GM19239 (cell line): ENCODE measurements at places on chromosomes 11 and 22.

GRCh38 chr11:34481307-34481706 is 32.3 kb downstream of the ELF5 start:
- no peak for DNase-seq

DNA sequence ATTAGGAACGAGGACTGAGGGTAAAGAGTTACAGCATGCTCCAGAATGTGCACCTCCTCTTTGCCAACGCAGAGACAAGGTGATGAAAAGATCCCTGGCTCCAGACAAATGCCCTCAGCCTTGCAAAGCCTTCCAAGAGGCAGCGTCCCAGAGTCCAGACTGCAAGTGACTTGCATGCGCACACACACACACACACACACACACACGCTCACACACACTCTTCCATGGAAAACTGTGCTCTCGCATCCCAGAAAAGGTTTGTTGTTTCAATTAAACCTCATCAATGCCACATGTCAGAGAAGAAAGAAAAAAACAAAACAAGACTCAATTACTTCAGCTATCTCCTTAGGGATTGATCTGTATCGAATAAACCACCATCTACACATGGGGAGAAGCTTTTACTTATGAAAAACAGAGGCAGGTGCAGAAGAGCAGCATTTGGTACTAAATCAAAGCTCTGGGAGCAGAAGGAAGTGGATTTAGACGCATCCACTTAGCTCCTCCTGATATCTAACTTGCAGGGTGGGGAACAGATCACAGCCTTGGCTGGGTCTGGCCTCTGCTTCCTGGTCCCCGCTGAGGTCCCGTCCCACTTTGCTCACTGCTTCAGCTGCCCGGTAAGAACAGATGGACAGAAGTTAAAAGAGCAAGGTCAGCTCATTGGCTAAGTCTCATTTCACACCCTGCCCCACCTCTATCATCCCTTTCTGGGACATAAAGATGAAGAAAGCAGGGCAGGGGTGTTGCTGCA is 249.8 kb upstream of the BLID start:
- DNase-seq, result no peak

DNA sequence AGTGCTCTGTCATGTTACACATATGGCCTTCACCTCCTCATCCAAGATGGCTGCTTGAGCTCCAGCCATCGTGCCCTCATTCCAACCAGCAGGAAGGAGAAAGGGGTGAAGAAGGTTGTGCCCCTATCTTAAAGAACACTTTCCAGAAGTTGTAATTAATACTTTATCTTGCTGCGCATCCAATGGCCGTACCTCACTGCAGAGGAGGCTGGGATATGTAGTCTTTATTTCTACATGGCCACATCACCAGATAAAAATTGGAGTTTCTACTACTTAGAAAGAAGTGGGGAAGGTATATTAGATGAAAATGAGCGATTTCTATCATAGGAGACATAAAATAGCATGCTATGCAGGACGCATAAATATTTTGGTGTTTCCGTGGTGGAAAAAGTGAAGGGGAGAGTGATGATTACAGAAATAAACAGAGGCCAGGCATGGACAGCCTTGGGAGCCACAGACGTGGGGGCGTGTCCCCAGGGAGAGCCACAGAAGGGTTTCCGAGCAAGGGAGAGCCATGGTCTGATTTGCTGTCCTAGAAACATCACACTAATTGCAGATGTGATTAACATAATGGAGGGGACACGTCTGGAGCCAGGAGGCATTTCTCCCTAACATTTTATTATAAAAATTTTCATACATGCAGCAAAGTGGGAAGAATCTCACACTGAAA is 8.8 kb upstream of the MB start:
- DNase-seq, result no peak

- peak; percentile 19 for DNase-seq
Measured at GRCh38 chr11:30143098-30143705, 87.6 kb upstream of the FSHB start.

DNA sequence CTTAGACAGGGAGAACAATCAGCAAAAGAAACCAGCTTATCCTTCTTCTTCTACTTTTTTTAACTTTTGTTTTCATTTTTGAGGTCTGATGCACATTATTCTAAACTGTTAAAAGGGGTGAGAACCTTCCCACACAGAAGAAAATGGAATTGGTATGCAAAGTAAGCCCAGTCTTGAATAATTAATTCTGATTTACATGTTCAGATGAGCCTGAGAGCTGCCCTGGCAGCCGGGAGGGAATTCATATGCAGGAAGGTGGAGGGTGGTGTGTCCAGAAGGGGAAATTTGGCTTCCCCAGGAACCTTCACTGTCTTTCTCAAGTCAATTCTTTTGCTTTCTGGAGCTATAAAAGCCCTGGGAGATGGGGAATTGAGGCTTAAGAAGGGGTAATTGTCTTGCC is 181.0 kb downstream of the INSC start:
- no peak for DNase-seq

- no peak for DNase-seq
Measured at GRCh38 chr22:34812631-34813030, 253.3 kb upstream of the ISX start.

DNA sequence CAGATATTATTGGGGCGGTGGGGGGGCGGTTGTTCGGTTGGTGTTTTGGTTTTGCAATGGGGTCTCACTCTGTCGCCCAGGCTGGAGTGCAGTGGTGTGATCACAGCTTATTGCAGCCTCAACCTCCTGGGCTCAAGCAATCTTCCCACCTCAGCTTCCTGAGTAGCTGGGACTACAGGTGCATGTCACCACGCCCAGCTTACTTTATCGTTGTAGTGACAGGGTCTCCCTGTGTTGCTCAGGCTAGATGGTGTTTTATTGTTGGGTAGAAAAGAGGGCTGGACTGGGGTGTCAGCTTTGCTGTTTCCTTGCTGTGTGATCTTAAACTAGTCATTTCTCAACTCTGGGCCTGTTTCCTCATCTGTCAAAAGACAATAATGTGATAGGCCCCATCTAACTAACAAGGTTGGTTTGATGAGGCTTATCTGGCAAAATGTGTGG is 17.5 kb upstream of the MYH9 start:
- DNase-seq, result no peak

DNA sequence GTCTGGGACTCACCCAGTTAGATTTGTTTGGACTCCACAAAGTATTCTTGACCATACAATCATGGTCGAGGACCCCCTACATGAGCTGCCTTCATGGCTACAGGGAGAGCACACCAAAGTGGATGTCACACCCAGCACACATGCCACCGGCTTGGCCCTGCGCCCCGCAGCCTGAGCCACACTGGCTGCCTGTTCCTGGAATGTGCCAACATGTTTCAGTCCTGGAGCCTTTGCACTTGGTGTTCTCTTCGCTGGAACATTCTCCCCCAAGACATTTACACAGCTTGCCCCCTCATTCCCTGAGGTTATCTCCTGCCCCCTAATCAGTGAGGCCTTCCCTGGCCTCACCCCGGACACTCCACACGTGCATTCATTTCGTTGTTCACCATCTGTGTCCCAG is 46.0 kb downstream of the PPARA start:
- DNase-seq, result no peak

DNA sequence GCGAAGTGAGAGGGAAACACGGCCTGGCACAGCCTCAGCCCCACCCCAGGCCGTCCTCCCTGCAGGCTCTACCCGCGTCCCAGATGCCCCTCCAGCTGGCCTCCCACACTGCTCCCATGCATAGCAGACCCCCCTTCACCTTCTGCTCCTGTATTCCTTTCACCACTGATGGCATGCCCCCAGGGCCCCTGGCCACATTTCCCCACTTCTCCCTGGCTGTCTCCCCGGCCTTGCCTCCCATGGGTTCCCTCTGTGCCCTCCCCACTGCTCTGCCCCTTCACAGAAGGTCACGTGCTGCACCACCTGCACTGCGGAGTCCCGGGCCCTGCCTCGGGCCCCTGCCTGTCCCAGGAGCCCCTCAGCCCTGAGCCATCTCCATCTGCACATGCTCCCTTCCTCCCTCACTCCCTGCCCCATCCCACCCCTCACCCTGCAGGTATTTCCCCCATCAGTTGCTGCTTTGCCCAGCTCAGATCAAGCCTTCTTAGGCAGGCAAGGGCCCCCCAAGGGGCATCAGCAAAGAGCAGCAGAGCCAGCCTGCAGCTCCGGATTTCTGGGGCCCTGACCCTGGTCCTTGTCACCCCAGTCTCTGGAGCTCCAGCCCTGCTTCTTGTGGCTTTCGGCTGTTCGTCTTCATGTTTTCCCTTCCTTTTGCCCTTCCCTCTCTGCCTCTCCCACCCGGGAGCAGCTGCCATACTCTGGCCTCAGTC is 46.4 kb downstream of the GAB4 start:
- no peak for DNase-seq

- DNase-seq, result no peak
Measured at GRCh38 chr11:46357483-46357936, 10.2 kb downstream of the DGKZ start.

DNA sequence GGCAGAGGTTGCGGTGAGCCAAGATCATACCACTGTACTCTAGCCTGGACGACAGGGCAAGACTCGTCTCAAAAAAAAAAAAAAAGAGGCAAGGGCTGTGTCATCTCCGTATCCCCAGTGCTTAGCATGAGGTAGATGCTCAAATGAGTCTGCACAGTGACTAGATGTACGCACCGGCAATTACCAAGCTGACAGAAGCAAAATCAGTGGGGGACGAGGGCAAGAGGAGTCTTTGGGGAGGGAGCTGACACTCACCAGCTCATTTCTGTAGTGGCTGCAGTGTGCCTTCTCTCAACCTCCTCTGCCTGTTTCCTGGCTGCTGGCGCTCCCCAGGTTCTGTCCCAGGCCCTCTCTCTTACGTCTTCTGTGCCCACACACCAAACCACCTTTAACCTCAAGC is 69.9 kb downstream of the PACSIN2 start:
- DNase-seq, result no peak

GRCh38 chr22:46537225-46537945 is at the start of gene CELSR1:
TSS of gene CELSR1 (minus strand) at chr22:46537620. CDS start at chr22:46537170, 450 bp downstream.
- DNase-seq, result peak; percentile 49

DNA sequence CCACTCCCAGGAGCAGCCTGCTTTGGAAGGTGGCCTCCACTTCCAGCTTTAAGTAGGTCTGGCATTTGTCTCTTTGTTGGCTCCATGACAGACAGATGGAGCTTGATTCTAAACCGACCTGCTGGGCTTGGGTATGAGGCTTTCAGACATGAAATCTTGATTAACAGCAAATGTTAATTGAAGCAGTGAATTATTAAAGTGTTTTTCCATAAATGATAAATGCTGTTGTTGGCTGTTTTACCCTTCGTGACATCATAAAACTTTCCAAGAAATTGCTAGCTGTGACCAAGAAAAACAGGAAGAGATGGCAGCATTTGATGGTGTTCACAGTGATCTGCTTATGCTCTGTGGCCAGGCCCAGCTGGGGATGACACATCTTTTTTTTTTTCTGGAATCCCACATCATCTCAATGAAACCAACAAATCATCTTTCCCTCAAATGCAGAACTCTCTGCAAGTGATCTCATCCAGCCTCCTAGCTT is 66.1 kb downstream of the RBMXL2 start:
- no peak for DNase-seq

GRCh38 chr11:94721565-94722292 is 46.4 kb upstream of the AMOTL1 start:
- DNase-seq, result no peak

GRCh38 chr11:35629914-35630313 is 11.7 kb downstream of the FJX1 start:
- DNase-seq, result no peak

- DNase-seq, result no peak
Measured at GRCh38 chr22:45454275-45454674, 40.8 kb downstream of the RIBC2 start.

DNA sequence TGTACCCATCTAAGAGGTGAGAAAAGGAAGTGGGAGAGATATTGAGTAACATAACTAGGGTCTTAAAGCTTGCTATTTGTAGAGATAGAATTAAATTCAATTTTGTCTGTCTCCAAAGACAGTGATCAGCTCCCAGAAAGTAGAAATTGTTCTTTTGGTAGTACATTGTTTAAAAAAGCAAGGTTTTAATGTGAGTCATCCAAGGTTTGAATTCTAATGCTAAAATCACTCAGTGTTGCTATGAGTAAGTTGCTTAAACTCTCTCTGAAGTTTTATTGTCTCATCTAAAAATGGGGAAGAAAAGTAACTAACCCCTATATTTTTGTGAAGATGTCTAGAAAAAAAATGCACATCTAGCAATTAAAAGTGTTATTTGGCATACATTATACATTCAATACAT is 1004.5 kb upstream of the CCDC90B start:
- no peak for DNase-seq

GRCh38 chr11:7450836-7451235 is 34.5 kb upstream of the OLFML1 start:
- DNase-seq, result no peak

- DNase-seq, result no peak
Measured at GRCh38 chr11:77206264-77207018, 78.4 kb downstream of the MYO7A start.

GRCh38 chr11:127050186-127050585 is 49.6 kb upstream of the KIRREL3 start:
- DNase-seq, result no peak

- no peak for DNase-seq
Measured at GRCh38 chr22:31853736-31854495, 90.4 kb upstream of the YWHAH start.

DNA sequence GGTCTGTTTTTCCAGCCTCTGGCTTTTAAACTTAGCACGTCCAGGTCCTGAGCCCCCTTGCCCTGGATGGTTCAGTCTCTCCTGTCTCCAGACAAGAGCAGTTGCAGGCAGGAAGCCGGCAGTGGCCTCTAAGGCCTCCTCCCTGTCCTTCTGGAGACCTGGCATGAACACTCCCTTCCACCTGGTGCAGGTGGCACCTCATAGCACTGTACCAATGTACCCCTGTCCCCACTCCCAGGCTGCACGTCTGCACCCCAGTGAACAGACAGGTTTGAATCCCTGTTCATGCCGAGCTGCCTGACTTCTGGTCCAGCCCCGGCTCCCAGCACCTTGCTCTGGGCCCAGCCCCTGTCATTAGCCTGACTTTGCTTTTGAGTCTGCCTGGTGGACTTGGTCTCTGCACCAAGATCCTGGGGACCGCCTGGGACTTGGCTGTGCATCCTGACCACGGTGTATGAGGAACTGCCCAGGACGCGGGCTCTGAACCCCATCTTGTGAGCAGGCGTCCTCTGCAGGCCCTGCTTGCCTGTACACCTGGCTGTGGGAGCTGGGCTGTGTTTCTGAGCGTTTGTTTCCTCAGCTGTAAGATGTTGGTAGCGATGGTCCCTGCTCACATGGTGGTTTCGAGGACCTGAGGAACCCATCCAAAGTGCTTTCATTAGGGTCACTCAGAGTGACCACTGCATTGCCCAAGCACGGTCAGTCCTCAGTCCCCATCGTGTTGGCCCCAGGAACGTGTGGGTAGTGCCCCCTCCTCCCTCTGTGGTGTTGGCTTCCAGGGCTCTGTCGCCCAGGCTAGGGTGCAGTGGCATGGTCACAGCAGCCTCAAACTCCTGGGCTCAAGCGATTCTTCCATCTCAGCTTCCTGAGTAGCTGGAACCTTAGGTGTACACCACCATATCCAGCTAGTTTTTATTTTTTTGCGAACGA is 75.0 kb upstream of the SHANK2 start:
- no peak for DNase-seq

- DNase-seq, result no peak
Measured at GRCh38 chr11:117919341-117919740, 9.9 kb downstream of the TMPRSS13 start.
